ENCODE measurements at places on chromosomes 6 and 20. TPM values are rescaled to one million over a fixed set of nuclear protein-coding genes. Genes with fewer than 3 reads are reported as not detected.

The MPC1 gene
- polyA plus RNA-seq: 61.0 TPM

- no peak for DNase-seq
Measured at GRCh38 chr20:18795366-18795765, 18.2 kb upstream of the SCP2D1 start.

The NOP56 gene
- polyA plus RNA-seq: 91.3 TPM

DNA sequence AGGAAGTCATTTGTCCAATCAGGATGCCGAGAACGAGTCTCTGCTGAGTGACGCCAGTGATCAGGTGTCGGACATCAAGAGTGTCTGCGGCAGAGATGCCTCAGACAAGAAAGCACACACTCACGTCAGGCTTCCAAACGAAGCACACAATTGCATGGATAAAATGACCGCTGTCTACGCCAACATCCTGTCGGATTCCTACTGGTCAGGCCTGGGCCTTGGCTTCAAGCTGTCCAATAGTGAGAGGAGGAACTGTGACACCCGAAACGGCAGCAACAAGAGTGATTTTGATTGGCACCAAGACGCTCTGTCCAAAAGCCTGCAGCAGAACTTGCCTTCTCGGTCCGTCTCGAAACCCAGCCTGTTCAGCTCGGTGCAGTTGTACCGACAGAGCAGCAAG is 281.5 kb downstream of the TSHZ2 start:
- DNase-seq: no peak

- DNase-seq: no peak
Measured at GRCh38 chr20:57566803-57567459, 6.0 kb downstream of the PCK1 start.

DNA sequence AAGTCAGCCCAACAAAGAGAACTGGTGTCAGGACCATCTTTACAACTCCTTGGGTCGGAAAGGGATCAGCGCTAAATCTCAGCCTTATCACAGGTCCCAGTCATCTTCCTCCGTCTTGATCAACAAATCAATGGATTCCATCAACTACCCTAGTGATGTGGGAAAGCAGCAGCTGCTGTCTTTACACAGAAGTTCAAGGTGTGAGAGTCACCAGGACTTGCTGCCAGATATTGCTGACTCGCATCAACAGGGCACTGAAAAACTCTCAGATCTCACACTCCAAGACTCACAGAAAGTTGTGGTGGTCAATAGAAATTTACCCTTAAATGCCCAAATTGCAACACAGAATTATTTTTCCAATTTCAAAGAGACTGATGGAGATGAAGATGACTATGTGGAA is 25.3 kb upstream of the MTHFD1L start:
- no peak for DNase-seq

DNA sequence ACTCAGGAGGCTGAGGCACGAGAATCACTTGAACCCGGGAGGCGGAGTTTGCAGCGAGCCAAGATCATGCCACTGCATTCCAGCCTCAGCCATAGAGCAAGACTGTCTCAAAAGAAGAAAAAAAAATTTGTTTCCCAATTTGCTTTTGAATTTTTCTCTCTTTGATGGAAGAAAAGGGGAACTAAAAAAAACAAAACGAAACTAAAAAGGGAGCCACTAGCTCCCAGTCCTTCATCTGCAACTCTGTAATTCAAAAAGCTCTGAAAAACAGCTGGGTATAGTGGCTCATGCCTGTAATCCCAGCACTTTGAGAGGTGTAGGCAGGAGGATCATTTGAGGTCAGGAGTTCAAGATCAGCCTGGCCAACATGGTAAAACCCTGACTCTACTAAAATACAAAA is 9.5 kb downstream of the OVOL2 start:
- DNase-seq: no peak
